Effector memory CD4-positive, alpha-beta T cell (primary cell): ENCODE measurements at places on chromosomes 1 and 21.

- DNase-seq = no peak
Observed at GRCh38 chr1:8281843-8282509, 35.9 kb upstream of the SLC45A1 start.

- peak; percentile 46 for DNase-seq
Observed at GRCh38 chr1:119885903-119886783, 10.2 kb downstream of the ADAM30 start.

- no peak for DNase-seq
Observed at GRCh38 chr1:97764991-97765390, 155.8 kb downstream of the DPYD start.

- DNase-seq = no peak
Observed at GRCh38 chr1:55402671-55403464, 187.7 kb upstream of the USP24 start.

DNA sequence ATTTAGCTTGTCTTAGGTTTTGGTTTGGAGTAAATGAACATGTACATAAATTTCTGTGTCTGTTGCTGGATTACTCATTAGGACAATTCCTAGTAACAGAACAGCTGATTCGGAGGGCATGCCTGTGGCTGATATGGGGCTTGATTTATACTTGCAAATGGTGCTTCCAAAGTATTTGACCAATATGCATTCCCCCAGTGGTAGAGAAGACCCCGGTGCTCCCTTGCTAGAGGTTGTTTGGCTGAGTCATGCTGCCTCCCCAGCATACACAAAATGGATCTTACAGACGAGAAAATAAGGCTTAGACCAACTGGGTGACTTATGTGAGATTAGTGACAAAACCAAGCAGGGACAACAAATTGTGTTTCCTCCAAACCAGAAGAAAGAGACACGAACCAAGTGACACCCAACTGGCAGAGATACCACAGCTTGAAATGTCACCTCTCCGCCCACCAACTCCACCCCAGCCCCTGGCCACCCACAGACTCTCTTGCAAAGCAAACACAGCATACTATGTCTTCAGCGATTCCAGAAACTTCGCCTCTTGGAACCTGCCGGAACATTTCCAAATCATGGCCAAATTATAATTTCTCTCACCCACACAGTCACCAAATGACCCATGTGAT is 75.9 kb upstream of the ETS2 start:
- no peak for DNase-seq

DNA sequence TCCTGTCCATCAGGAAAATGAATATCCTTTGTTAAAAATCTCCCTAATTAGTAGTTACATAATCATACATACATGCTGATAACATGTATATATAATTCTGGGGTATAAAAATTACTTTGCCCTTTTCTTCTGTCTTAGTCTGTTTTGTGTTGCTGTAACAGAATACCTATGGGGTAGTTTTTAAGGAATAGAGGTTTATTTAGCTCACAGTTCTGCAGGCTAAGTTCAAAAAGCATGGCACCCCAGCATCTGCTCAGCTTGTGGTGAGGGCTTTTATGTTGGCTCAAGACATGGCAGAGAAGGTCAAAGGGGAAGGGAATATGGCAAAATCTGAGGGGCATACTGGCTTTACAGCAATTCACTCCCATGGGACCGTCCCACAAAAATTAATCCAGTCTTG is 16.3 kb upstream of the RPS6KC1 start:
- no peak for DNase-seq

DNA sequence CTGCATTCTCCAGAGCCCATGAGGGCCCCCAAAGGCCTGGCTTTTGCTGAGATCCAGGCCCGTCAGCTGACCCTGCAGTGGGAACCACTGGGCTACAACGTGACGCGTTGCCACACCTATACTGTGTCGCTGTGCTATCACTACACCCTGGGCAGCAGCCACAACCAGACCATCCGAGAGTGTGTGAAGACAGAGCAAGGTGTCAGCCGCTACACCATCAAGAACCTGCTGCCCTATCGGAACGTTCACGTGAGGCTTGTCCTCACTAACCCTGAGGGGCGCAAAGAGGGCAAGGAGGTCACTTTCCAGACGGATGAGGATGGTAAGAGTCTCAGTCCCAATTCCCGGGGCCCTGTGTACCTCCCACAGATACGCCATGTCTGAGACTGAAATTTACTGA is 39.1 kb downstream of the PTPRU start:
- DNase-seq = no peak

DNA sequence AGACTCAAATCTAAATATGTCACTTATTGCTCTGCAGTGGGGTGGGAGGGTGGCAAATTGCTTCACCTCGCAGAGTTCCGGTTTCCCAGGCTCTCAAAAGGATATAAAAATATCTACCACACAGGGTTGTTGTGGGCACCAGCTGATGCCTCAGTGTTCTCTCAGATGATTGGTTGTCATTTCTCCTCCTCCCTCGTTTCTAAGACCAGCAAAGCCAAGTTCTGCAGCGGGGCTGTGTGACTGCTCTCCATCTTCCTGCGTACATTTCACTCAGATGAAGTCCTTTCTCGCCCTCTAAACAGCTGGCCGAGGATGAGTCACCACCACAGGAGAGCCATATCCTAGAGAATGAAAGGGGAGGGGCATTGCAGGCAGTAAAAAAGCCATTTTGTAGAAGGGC is 35.0 kb upstream of the VWA5B1 start:
- DNase-seq = no peak

DNA sequence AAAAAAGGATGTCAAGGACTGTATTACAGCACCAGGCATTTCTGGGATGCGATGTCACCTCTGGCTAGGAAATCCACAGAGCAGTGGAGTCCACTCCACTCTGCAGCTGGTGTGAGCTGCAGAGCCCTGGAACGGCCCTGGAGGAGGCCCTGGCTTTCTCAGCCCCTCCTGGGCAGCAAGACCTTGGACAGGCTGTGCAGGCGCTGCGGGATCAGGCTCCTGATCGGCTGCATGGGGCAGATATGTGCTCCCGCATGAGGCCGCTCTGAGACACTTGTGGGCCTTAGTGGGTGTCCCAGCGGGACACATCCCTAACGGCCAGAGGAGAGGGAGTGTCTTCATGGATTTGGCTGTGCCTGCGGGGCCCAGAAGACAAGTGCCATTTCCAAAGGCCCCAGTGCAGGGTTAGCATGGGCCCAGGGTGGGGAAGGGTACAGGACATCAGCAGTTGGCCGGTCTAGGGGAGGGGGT is 6.2 kb downstream of the DNMT3L start:
- DNase-seq = no peak

GRCh38 chr1:206908038-206908437 is 10.8 kb downstream of the IL24 start:
- no peak for DNase-seq

- DNase-seq = no peak
Observed at GRCh38 chr1:59976194-59977074, 49.9 kb upstream of the CYP2J2 start.

- no peak for DNase-seq
Observed at GRCh38 chr21:44027607-44028286, 15.6 kb downstream of the TRAPPC10 start.
